ENCODE measurements at places on chromosomes 3 and 15.

GRCh38 chr15:65512807-65513416 is 4.6 kb downstream of the DPP8 start:
- no peak for DNase-seq

- no peak for DNase-seq
Observed at GRCh38 chr3:156148946-156149381, 28.6 kb downstream of the KCNAB1 start.

- peak; percentile 77 for DNase-seq
Observed at GRCh38 chr15:92714477-92715401, 59.2 kb upstream of the FAM174B start.

GRCh38 chr3:190008432-190008831 is 112.3 kb downstream of the P3H2 start:
- DNase-seq = no peak

DNA sequence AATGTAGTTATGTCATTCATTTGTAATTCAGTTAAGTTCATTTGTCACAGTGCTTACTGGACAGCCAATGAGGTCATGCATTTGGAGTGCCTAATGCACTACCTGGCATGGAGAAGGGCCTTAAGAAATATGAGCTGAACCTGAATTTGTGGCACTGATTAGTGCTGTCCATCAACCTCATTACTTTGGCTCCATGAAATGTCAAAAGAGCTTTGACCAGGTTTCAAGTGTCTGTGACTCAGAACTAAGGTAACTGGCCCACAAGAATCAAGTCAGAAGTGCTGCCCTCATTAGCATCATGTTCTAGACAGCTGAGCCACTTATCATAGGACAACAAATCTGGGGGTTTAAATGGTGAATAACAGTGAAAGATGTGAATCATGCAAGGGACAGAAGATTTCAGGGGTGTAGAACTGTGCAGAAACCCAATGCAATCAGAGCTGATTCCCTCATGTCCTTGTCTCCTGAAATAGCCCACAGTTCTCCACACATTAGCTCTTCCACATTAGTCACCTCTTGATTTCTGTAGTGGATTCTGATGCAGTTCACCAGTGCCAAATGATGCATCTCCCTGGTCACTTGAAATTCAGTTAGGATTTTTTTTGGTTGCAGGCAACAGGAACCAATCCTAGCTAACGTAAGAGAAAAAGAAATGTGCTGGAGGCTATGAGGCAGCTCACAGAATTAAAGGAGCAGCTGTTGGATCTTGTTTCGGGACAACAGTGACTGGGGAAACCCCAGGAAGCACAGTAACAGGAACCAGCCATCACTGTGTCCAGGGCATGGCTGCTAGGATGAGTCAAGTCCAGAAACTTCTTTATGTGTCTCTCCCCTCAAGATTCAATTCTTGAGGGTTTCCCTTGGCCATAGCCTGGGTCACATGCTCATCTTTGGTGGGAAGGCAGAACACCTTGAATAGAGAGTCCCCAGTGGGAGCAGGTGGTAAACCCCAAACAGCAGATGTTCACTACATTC is 38.7 kb downstream of the CHST2 start:
- DNase-seq = peak; percentile 79

DNA sequence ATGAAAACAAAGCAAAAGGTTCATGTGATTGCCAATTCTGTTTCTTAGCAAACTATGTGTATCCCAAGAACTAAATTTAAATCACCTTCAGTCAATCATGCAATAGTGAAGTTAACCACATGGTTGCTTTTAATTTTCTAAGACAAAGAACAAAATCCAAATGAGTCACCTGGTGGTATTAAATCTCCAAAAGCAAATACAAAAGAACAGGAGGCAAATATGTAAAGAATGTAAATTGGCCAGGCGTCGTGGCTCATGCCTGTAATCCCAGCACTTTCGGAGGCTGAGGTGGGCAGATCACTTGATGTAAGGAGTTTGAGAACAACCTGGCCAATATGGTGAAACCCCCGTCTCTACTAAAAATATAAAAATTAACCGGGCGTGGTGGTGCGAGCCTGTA is 54.2 kb upstream of the PIK3R4 start:
- no peak for DNase-seq

DNA sequence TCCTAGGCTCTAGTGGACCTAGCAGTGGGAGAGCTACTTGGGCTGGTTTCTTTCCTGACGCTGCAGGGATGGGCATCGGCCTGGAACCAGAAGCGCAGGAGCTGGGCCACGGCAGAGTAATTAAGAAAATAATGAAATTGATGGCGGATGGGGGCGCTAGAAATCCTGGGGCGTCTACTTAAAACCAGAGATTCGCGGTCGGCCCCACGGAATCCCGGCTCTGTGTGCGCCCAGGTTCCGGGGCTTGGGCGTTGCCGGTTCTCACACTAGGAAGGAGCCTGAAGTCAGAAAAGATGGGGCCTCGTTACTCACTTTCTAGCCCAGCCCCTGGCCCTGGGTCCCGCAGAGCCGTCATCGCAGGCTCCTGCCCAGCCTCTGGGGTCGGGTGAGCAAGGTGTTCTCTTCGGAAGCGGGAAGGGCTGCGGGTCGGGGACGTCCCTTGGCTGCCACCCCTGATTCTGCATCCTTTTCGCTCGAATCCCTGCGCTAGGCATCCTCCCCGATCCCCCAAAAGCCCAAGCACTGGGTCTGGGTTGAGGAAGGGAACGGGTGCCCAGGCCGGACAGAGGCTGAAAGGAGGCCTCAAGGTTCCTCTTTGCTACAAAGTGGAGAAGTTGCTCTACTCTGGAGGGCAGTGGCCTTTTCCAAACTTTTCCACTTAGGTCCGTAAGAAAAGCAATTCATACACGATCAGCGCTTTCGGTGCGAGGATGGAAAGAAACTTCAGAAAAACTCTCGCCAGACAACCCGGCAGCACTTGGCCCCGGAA is 6.1 kb downstream of the SOX14 start:
- no peak for DNase-seq

DNA sequence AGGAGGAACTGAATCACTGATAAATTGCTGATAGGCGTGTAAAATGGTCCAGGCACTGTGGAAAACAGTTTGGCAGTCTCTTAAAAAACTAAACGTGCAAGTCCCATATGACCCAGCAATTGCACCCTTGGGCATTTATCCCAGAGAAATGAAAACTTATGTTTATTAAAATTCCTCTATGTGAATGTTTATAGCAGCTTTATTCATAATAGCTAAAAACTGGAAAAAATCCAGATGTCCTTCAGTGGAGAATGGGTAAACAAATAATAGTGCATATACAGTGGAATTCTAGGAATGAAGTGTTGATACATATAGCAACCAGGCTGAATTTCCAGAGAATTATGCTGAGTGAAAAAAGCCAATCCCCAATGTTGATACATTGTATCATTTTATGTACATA is 482.2 kb upstream of the PDZRN3 start:
- no peak for DNase-seq

DNA sequence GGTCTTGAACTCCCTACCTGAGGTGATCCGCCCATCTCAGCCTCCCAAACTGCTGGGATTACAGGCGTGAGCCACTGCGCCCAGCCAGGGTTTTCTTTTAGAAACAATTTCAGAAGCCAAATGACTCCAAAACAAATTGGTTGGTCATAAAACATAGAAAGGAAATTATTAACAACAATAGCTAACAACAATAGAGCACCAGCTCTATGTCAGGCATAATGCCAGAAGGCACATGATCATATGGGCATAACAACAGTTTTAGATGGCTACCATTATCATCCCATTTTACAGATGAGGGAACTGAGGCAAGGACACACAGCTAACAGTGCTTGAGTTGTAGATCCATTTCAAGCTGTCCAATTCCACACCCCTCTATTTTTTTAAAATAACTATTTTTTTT is 22.2 kb upstream of the RAF1 start:
- no peak for DNase-seq

- no peak for DNase-seq
Observed at GRCh38 chr15:90929246-90930019, 2.9 kb downstream of the HDDC3 start.

DNA sequence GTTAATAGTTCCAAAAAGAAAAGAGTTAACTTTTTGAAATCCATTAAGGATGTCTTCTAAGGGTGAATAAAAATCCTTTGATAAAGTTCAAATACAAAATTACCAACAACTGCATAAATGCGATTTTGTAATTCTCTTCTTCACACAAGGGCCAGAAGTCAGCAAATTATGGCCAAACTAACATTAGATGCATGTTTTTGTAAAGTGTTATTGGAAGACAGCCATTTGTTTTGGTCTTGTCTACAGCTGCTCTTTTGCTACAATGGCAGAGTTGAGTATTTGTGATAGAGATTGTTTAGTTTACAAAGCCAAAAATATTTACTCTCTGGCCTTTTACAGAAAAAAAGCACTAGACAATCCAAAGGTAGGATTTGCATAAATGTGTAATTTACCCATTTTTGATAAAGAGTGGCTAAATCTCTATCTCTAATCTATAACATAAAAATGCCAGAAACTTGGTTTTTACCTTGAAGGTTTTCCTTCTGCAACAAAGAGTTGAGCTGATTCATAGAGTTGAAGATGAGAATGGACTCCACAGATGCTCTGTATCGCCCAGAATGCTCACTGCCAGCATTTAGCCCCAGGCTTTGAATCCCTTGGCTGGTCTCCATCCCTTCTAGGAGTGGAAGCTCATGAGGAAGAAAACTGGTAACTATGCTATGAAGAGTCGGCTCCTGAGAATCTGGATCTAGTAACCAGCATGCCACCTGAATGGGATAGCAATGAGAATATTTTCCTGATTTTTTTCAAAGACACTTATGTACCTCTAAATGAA is 64.5 kb downstream of the POLQ start:
- DNase-seq = no peak

DNA sequence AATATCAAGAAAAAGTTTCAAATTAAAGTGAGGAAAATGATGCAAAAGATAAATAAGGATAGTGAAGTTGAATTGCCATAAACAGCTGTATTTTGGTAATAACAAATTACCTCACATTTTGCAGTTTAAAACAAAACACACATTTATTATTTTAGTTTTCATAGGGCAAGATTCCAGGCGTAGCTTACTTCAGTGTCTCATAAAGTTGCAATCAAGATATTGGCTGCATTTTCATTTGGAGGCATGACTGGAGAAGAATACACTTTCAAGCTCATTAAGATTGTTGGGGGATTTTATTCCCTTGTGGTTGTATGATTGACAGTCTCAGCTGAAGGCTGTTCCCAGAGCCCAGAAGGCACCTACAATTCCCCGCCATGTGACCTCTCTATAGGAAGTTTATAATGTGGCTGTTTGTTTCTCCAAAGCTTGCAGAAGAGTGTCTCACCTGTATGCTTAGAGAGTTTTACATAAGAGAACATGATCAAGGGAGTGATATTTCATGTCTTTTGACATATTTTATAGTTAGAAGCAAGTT is 151.4 kb downstream of the OTOL1 start:
- DNase-seq = no peak

- DNase-seq = no peak
Observed at GRCh38 chr3:47013231-47013630, 33.8 kb downstream of the NBEAL2 start.

DNA sequence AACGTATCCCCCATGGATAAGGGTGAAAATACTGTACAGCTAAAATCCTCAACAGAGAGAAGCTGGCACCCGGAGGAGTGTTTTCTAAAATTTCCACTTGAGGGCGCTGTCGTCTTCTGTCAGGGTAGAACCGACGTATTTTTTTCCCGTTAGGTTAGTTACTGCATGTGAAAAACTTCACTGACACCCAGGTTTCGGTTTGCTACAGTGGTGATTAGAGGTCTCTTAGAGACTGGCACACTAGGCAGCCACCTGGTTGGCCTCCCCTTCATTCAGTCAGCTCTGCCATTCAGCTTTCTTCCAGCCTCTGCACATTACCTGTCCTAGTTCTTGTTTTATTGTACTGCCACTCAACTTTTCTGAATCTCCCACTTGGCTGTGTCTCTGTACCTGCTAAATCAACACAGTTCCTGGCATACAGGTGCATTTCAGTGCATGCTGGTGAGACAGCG is 18.4 kb downstream of the CCK start:
- DNase-seq = peak; percentile 67

DNA sequence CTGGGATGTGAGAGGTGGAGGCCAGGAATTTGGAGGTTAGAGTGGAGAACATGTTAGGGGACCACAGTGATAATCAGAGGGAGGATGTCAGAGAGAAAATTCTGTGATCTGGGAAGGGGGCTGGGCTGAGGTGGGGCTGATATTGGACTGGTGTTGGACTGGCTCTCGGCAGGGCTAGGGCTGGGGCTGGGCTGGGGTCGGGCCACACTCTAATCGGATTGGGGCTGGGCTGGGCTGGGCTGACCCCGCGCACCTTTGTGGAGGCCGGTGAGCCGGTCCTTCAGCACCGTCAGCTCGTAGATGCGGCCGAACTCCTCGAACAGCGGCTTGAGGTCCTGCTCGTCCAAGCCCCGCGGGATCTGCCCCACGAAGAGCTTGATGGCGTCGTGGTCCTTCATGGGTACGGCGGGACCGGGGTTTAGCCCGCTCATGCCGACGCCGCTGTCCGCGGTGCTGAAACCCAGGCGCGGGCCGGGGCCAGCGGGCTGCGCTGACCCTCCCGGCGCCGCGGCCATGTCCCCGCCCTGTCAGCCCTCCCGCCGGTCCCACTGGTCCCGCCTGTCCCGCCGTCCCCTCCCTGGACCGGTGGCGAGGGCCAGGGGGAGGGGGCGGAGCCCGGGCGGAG is 485 bp downstream of the CELF6 start:
- DNase-seq = peak; percentile 30

- DNase-seq = no peak
Observed at GRCh38 chr3:31465999-31466398, 66.7 kb upstream of the STT3B start.

- no peak for DNase-seq
Observed at GRCh38 chr3:26657348-26657976, 34.9 kb downstream of the LRRC3B start.

DNA sequence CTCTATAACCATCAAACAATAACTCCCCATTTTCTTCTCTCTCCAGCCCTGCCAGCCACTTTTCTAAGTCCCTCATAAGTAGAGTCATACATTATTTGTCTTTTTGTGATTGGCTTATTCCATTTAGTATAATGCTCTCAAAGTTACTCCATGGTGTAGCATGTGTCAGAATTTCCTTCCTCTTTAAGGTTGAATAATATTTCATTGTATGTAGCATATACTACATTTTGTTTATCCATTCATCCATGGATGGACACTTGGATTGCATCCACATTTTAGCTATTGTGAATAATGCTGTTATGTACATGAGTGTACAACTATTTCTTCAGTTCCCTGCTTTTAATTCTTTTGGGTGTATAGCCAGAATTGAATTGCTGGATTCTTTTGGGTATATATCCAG is 138.4 kb downstream of the ATG7 start:
- no peak for DNase-seq

DNA sequence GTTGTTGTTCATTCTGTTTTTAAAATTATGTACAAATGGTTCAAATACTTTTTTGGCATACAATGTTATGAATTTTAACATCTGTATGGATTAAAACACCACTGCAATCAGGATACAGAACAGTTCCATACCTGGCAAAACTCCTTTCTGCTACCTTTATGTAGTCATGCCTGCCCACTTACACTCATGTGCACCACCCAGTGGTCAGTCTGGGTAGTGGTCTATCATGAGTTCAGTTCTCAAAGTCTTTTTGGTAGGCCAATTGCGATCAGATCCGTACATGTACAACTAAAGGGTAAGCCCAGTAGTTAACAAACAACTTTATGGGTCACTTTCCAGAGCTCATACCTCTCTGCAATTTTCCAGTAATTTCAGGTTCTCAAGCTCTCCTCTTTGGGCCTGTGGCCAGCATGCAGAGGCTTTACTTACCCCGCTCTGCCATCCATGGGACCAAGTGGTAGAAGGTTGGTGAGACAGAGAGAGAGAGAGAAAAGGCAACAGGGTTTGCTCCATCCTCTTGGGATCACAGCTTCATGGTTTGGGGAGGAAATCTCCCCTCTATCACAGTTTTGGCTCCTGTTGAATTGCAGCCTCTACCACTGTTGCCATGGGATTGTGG is 63.9 kb upstream of the FAM98B start:
- DNase-seq = peak; percentile 71
